ENCODE measurements at places on chromosomes 16 and 17. TPM values are rescaled to one million over a fixed set of nuclear protein-coding genes. Genes with fewer than 3 reads are reported as not detected.

HSBP1 gene
- 89.4 TPM for total RNA-seq

CD300E gene
- total RNA-seq: 7.3 TPM

PRCD gene
- 5.4 TPM for total RNA-seq

KRT222 gene
- 0.26 TPM for total RNA-seq

SHBG gene
- total RNA-seq: 0.71 TPM

KRTAP1-5 gene
- total RNA-seq: not detected

CCL15 gene
- total RNA-seq: not detected

CTNS gene
- total RNA-seq: 21.6 TPM

PIPOX gene
- 1.3 TPM for total RNA-seq

STX8 gene
- 77.0 TPM for total RNA-seq

- no peak for DNase-seq
Measured at GRCh38 chr16:77721752-77722308, 484 bp upstream of the NUDT7 start.

- DNase-seq: no peak
Measured at GRCh38 chr17:44773140-44773539, 14.4 kb downstream of the ADAM11 start.

GRCh38 chr16:87445486-87445885, 47.3 kb downstream of the ZCCHC14 start:
- DNase-seq: no peak

- DNase-seq: no peak
Measured at GRCh38 chr17:71460943-71461342, 659.9 kb upstream of the SOX9 start.

- DNase-seq: no peak
Measured at GRCh38 chr17:9985646-9986045, 80.6 kb upstream of the RCVRN start.

DNA sequence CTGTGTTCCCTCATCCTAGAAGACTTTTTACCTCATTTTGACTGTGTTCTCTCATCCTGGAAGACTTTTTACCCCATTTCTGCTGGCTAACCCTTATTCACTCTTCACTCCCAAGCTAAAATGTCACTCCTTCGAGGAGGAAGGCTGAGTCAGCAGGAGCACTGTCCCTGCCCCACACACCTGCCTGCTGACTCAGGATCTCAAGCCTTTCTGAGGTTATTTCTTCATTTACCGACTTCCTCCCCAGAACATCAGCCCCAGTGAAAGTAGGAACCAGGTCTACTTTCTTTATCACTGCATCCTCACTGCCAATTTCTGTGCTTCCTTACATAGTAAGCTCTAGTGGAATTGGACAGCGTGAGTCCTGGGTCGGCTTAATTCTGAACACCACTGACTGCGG, 220.6 kb downstream of the HS3ST4 start:
- no peak for DNase-seq

- DNase-seq: no peak
Measured at GRCh38 chr16:67927131-67927941, 4.3 kb downstream of the CTRL start.

GRCh38 chr17:68596411-68596945, 4.7 kb downstream of the FAM20A start:
- no peak for DNase-seq

- no peak for DNase-seq
Measured at GRCh38 chr16:78709137-78709884, 609.9 kb downstream of the WWOX start.

- DNase-seq: no peak
Measured at GRCh38 chr17:36460265-36460937, 26.1 kb upstream of the ZNHIT3 start.

DNA sequence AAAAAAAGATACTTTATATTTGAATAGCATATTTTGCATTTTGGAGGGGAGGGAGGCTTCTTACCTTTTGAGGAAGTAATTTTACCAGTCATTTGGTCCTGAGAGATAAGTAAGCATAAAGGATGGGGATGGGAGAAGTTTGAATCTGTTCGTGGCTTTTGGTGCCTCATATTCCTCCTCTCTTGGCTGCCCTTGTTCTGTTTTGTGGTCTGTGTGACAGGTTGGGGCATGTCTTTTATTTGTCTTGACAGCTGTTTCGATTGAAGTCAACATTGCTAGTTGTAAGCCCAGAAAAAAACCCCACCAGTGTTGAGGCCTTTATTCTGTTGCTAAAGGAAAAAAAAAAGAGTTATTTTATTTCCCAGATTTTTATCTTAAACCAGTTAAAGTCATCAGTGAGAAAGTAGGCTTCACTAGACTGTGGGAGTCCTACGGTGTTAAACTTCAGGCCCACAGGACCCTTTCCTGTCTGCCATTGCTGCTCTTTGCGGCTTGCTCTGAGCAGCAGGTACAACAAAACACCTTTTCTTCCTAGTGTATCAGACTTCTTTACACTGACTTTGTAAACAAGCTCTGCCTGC, 11.4 kb downstream of the SLC7A6 start:
- DNase-seq: no peak

- no peak for DNase-seq
Measured at GRCh38 chr17:39939106-39939505, 11.6 kb downstream of the LRRC3C start.

- DNase-seq: no peak
Measured at GRCh38 chr17:36885153-36885735, 52.0 kb upstream of the LHX1 start.

DNA sequence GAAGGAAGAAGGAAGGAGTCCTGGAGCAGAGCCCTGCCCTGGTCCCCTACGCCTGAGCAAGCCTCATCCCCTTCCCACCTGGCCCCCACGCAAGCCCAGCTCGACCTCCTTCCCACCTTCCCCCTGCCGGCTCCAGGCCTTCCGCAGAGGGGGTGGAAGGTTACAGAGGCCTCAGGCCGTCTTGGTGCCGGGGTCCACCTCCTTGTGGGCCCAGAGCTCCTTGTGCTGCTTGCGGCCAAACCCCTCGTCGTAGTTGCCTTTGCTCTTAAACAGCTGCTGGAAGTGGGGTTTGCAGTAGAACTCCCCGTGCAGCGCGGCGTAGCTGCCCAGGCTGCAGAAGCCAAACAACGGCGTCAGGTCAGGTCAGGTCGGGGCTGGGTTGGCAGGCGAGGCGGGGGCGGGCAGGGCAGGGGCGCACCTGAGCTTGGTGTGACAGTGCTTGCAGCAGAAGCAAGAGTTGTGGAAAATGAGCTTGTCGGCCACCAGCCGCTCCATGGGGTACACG, 1.5 kb downstream of the LIMD2 start:
- DNase-seq: no peak

DNA sequence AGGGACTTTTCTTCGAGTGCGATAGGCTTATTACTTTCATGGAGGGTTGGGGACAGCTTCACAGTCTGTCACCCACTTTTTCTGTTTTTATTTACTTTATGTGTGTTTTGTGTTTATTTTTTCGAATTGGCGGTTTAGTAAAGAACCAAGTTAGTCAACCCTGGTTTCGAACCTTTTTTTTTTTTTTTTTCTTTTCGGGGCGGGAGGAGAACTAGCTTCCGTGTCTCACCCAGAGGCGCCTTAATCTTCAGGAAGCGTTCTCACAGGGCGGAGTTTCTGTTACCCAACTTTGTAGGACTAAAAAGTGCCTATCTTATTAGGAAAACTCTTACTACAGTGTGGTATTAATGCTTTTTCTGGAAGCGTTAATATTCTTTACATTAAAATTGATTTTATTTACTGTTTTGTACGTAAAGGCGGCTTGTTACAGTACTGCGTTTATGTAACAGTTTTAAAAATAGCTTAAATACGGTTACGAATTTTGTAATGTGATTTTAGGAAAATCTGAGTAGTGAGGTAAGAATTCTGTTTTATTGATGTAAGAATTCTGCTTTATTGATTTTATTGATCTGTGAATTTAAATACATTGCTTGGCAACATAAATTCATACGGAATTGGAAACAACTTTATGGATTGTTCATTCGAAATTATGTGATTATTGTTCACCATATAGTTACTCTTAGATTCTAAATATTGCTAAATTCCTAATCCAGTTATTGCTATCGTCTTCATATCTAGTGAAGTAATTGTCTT, 885 bp downstream of the ZNF207 start:
- no peak for DNase-seq

GRCh38 chr17:78484271-78485246, 92.6 kb downstream of the DNAH17 start:
- no peak for DNase-seq

DNA sequence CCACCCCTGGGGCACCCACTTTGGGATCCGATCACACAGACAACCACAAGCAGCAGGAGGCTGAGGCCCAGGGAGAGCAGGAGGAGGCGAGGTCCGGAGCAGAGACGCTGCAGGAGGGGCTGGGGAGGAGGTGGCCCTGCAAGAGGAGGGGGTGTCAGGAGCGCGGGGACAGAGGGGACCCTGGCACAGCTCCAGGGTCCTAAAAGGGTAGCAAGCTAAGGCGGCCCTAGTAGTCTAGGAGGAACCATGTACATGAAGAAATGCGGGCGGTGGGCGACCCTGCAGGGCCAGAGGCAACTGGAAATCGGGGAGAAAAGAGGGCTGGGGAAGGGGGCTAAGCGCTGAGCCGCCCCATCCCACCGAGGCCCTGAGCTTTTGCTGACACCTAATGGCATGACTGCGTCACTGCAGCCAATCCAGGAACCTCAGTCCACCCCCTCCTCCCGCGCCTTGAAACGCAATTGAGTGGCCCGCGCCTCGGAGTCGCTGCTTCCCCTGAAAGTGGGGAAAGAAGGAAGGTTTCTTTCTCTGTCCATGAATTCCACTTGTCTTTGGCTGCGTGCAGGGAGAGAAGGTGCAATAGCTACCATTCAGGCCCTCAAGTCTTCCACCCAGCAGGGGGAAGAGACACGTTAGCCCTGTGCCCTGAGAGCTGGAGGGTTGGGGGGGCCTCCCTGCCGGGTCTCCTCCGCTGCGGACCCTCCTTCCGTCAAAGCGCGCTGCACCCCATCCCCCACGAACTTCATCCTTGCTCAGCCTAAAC, 1.8 kb downstream of the ASGR1 start:
- no peak for DNase-seq

DNA sequence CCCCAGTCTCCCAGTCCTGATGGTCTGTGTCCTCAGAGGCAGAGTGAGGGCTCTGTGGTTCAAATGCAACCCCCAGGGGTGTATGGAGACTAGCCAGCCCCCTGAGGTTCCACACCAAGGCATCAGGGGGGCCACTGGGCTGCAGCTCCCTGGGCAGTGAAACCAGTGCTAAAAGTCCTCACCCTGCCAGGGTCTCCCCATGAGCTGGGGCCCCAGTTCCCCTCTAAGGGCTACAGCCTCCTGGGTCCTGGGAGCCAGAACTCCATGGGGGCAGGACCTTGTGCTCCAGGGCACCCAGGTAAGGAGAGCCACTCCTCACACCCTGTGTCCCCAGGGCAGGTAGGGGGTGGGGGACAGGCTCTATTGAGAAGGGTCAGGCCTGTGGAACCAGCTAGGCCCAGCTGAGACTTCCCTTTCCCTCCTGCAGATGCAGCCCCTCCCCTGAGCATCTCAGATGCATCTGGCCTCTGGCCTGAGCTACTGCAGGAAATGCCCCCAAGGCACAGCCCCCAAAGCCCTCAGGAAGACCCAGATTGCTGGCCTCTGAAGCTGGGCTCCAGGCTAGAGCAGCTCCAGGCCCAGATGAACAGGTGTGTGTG, 6.4 kb upstream of the DCAF7 start:
- DNase-seq: peak; percentile 51

GRCh38 chr17:17542906-17543635, 46.9 kb upstream of the RASD1 start:
- no peak for DNase-seq

DNA sequence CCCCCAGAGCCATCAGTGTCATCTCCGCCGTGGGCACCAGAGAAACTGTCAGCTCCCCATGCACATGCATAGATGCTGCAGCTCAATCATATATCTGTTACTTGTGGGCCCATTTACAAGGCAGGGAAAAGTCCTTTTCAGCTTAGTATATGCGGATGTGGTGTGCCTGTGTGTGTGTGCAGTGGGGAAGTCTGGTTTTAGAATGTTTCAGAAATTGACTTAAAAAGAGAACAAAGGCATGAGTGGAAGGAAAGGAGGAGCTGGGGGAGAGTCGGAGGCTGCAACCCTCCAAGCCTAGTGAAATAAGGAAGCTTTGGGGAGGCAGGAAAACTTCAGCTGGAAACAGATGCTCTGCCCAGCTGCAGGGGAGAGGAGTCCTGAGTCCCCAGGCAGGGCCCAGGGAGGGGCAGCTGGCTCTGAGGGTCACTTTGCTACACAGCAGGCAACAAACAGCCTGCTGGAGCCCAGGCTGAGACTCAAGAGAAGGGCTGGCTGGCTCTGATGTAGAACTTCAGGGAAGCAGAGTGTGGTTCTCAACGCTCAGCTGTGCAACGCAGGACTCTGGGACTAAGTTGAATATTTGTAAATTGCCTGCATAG, 11.1 kb upstream of the CD300LD start:
- DNase-seq: no peak

GRCh38 chr16:58127634-58128033, 1.5 kb downstream of the CFAP20 start:
- peak; percentile 14 for DNase-seq

- DNase-seq: no peak
Measured at GRCh38 chr17:35947156-35947585, 3.7 kb upstream of the LYZL6 start.

DNA sequence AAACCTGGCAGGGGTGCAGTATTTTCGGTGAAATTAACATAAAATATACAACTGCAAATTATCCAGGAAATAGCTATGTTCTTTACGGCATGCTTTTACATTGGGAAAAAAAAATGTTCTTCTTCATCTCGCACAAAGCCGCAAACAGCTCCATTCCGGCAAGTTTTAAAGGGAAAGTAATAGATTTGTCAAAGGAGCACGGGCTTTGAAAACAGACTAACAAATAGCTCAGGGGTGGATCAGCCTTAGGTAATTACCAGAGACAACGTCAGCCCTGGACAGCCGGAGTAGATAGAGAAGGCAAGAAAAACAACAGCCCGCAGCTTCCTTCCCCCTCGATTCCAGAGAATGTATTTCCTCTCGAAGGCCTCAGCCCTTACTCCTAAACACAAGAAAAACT, 222.5 kb downstream of the C16orf78 start:
- DNase-seq: no peak
